ENCODE measurements at places on chromosomes 7 and 10.

DNA sequence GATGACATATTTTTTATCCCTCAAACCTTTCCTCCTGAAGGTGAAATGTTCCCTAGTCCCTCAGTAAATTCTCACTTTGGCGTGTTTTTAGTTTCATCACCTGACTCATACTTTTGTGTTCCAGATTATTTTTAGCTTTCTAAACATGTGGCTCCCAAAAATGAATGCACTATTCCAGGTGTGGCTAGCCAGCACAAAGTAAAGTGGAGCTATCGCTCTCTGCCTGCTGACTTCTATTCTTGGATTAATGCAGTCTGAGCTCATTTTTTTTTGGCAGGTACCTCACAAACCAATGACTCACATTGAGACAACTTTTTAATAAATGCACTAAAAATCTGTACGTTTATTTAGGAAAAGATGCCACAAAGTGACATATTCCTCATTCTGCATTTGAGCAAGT lies 58.8 kb upstream of the LANCL2 start:
- DNase-seq, result peak; percentile 24

GRCh38 chr10:53601260-53601875 lies 828.8 kb upstream of the MBL2 start:
- DNase-seq, result peak; percentile 58

GRCh38 chr10:122269059-122269687 lies 1.9 kb upstream of the BTBD16 start:
- DNase-seq, result no peak

- DNase-seq, result no peak
These were observed 18.4 kb downstream of the SPOCK2 start for GRCh38 chr10:72069751-72070526.

GRCh38 chr10:57249615-57250281 lies 888.7 kb upstream of the ZWINT start:
- no peak for DNase-seq

All from bronchial epithelial cell (primary cell).